NCI-H187 (cell line): ENCODE measurements at places on chromosomes 3 and 15.

DNA sequence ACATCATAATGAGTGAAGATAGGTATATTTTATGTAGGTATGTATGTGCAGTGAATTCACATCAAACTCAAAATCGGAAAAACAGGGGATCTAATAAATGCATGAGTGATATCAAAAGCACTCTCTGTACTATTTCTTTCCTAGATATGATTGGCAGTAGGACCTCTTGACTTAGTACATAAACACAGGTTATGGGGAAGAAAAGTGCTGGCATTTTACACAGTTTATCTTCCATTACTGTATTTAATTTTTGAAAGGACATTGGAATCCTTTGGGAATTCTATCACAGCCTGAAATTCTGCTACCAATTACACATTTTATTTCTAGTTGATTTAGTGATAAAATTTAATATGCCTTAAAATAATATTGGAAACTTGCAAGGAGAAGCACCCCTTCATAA, 470.5 kb upstream of the ONECUT1 start:
- DNase-seq = no peak

GRCh38 chr15:101242160-101242998, 9.5 kb downstream of the CHSY1 start:
- DNase-seq = no peak

DNA sequence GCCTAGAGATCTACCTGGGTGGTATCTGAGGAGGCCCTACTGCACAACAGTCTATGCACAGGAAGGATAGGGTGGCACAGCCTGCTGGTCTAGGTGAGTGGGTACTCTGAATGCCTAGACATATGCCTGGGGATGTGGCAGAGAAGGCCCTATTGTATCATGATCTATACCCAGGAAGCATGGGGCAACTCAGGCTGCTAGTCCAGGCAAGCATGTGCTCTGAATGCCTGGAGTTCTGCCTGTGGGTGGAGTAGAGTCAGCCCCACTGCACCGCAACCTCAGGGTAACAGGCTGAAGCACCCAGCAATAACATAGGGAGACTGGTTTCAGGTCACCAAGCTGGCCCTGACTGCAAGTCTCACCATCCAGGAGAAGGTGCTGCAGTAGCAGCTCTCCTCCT, 224.7 kb downstream of the MFSD1 start:
- DNase-seq = no peak

DNA sequence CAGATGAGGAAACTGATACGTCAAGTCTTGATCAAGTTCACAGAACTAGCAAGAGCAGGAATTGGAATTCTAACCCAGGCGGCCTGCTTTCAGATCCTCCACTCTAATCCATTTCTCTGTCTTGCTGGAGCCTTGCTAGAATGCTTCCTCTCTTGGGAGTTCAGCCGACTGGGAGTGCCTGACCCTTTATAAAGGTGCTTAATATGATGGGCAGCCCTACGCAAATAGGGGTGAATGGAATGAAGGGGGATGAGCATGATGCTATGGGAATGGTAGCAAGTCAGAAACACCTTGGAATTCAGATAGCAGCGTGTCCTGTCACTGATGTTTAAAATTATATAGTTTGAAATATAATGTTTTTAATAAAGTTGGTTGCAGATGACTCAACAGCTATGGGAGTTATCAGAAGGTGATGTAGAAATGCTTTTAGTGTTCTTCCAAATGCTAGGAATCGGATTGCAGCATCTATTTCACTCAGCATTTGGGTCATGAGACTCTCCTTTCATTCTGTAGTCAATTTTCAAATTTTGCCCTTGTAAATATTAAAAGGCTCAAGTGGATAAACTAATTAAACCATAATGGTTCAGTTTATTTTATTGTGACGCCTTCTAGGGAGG, 150.7 kb downstream of the FNDC3B start:
- no peak for DNase-seq

- no peak for DNase-seq
Observed at GRCh38 chr3:128369881-128370642, 96.6 kb downstream of the DNAJB8 start.

DNA sequence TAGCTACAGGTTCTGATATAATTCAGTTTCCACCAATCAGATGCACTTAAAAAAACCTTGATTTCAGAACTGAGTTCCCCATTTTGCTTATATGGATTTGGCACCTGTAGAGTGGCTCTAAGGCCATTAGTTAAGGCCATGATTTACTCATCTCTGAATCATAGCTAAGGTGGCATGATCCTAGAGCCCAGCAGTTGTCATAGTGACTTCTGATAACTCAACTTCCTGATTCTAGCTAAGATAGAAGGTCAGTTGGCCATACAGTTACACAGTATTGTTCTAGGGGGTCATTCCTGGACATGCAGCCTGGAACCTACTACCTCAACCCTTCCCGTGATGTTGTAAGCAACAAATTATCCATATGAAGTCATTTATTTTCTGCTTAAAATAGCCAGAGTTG, 15.9 kb upstream of the TMEM87A start:
- no peak for DNase-seq
